ENCODE measurements at places on chromosomes 5 and 9.

DNA sequence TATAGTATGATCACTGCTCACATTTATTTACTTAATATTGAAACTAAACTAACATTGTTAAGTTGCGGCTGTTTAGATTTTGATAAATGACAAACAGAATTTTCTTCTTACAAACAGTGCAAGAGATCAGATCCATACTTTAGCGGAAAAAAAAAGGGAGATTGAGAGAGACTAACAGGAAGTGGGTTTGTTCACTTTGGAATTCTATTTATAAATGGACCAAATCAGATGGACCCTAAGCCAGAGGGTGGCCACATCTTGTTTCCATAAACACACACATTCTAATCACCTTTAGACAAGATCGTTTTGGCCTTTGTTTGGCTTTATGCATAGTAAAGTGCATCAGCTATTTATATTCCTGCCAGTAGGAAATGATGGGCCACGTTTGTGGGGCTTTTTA, 381.4 kb upstream of the CD180 start:
- no peak for DNase-seq
- H3K36me3 ChIP-seq, result no peaks in the 10 kb centered on the region
- no peaks in the 10 kb centered on the region for H3K4me1 ChIP-seq
- no peak overlapping the region for H3K4me3 ChIP-seq
- no peak overlapping the region for H3K27ac ChIP-seq

DNA sequence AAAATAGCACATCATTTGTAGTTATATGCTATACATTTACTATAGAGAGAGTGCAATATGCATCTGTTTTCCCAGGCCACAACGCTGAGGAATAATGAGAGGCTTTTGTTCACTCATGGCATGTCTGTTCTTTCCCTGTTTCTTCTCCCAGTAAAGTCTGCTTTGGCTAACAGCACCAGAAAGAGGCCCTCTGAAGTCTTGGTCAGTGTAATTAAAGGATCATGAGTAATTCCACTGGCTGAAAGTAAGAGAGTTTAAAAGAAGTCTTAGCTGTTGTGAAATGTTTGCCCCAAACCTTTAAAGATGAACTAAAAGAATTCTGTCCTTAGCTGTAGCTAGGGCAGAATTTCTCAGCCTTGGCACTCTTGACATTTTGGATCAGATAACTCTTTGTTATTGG, 228.8 kb downstream of the TLE4 start:
- H3K4me1 ChIP-seq, result no peaks in the 10 kb centered on the region
- no peaks in the 10 kb centered on the region for H3K36me3 ChIP-seq
- no peak for DNase-seq
- H3K27ac ChIP-seq, result no peak overlapping the region

DNA sequence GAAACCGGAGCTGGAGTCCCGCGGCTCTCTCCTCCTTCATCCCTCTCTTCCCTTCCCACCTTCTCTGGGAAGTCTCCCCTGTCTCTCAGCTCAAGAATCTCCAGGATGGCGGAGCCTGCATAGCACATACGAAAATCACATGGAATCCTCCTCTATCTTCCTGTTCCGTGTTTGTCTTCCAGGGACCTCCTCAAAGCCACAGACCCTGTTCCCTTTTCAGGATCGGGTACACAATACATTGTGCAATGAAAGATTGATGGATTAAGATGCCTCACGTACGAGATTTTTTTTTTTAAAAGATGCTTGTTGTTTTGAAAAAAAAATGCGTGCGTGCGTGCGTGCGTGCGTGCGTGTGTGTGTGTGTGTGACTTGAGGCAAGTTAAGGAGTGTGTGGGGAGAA, 46.6 kb upstream of the OLFM1 start:
- H3K27ac ChIP-seq, result no peak overlapping the region
- H3K36me3 ChIP-seq, result no peaks in the 10 kb centered on the region
- no peak for DNase-seq
- no peak overlapping the region for H3K4me3 ChIP-seq
- H3K4me1 ChIP-seq, result no peaks in the 10 kb centered on the region

DNA sequence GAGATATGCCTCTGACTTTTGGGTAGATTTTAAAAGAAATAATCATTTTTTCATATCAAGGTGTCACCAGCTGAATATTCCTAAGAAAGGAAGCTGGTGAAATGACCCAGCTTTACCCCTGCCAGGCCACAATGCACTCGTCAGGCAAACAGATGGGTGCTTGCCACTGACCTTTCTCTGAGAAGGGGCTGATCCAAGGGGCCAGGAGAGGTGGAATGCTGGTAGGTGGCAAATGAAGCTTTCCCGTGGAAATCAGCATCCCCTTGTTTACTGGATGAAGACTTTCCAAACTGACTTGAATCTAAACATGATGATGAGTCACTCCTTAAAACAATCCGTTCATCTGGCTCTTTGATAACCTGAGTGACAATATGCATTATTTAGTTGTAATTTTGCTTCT, 44.3 kb upstream of the PLPP6 start:
- no peak for DNase-seq
- H3K4me3 ChIP-seq, result no peak overlapping the region
- H3K36me3 ChIP-seq, result no peaks in the 10 kb centered on the region
- no peak overlapping the region for H3K27ac ChIP-seq
